ENCODE measurements at places on chromosomes 16 and 17. TPM values are rescaled to one million over a fixed set of nuclear protein-coding genes. Genes with fewer than 3 reads are reported as not detected.

DNA sequence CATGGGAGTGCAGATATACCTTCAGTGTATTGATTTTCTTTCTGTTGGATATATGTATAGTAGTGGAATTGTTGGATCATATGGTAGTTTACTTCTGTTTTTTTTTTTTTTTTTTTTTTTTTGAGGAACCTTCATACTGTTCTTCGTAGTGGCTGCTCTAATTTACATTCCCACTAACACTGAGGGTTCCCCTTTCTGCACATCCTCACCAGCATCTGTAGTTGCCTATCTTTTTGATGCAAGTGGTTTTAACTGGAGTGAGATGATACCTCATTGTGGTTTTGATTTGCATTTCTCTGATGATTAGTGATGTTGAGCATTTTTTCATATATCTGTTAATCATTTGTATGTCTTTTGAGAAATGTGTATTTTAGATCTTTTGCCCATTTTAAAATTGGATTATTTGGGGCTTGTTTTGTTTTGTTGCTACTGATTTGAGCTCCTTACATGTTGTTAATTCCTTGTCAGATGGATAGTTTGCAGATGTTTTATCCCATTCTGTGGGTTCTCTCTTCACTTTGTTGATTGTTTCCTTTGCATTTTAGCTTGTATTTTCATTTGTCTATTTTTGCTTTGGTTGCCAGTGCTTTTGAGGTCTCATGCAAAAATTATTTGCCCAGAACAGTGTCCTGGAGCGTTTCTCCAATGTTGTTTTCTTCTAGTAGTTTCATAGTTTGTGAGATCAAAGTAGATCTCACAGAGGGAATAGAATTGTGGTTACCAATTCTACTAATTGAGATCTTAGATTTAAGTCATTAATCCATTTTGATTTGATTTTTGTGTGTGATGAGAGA lies 25.0 kb upstream of the BCAS3 start:
- no peak for DNase-seq

The ACSM2A gene
- not detected for total RNA-seq

The KRT20 gene
- total RNA-seq = not detected

DNA sequence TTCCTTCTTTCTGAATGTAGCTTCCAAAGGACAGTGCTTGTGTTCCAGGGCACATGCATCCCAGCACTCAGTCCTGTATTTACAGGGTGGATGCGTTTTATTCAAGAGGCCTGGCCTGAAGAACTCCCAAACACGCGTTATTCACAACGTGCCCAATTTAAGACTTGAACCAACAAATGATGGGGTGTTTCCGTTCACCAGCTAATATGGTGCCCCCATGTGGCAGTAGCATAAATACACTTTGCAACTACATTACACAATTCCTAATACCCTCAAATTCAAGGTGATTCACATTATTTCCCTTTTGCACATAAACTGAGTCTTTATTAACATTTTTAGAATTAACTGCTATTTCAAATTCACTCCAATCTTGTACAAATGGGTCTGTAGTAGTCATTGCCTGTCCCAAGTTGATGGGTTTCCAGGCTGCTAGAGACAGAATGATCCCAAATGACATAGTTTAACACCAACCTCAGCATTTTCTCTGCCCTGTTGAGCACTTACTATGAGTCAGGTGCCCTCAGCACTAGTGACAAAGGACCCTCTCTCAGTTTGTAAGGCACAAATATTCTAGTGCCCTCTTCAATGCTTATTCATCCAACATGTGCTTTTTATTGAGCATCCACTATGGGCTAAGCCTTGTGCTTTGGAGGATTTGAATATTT lies 26.9 kb downstream of the HSD17B2 start:
- peak; percentile 23 for DNase-seq

- DNase-seq = no peak
These were observed 49.2 kb downstream of the MYH11 start for GRCh38 chr16:15807603-15808009.

The KCNJ2 gene
- total RNA-seq = 19.6 TPM

All from glomerular endothelial cell (primary cell).